ENCODE measurements at places on chromosomes 1 and 21.

- DNase-seq: no peak
Observed at GRCh38 chr1:181765451-181766026, 282.2 kb downstream of the CACNA1E start.

- DNase-seq: no peak
Observed at GRCh38 chr1:180525715-180526039, 23.3 kb upstream of the ACBD6 start.

DNA sequence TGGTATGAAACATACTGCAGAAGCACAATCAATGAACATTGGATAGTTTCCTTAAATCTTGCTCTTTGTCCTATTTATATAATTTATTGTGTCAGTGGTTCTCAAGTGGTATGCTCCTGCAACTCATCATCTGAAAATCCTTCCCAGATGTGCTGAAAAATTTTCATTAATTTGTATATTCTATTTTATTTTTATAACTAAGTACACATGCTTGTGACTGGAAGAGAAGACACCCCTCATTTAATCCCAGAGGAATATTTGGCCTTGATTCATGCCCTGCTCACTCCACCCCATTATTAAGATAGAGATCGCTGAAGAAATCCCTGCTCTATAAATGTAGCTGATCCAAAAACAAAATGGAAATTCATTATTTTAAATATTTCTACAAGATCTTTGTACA lies 870.5 kb upstream of the CXADR start:
- DNase-seq: no peak

- no peak for DNase-seq
Observed at GRCh38 chr1:101069158-101069557, 43.6 kb upstream of the DPH5 start.

Data from activated CD4-positive, alpha-beta T cell treated with anti-CD3 and anti-CD28 coated beads, Interleukin-2, amount 50 U/mL, for 4 hours (primary cell).